ENCODE measurements at places on chromosomes 13 and 19.

DNA sequence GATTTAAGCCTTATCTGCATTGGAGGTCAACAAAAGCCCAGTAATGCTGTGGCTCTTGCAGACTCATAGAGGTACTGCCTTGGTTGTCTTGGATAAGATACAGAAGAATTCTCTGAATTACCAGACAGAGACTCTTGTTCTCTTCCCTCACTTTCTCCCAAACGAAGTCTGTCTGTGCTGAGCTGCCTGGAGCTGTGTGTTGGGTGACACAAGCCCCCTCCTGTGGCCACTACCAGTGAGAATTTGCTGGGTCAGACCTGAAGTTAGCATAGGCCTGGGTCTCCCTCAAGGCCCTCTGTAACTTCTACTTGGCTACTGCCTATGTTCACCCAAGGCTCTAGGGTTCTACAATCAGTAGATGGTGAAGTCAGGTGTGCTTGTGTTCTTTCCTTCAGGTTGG is 413.0 kb downstream of the PCDH20 start:
- DNase-seq, result no peak

GRCh38 chr19:31499281-31500196 is 150.3 kb upstream of the TSHZ3 start:
- no peak for DNase-seq

DNA sequence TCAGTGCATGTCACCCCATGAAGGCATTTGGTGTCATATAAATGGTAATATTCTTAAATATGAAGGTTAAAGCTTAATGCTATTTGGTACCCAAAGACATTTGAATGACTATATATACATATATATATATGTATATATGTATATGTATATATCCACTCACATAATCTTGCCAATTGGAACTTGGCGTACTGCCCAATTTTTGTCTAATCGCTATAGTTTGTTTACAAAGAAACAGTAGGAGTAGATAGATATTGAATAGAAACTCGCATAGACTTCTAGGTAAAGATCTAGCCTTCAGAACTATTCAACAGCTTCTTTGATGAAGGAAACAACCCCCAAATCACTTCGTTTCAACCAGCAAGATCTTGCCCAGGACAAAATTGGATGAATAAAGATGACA is 24.1 kb downstream of the KLF5 start:
- DNase-seq, result no peak

DNA sequence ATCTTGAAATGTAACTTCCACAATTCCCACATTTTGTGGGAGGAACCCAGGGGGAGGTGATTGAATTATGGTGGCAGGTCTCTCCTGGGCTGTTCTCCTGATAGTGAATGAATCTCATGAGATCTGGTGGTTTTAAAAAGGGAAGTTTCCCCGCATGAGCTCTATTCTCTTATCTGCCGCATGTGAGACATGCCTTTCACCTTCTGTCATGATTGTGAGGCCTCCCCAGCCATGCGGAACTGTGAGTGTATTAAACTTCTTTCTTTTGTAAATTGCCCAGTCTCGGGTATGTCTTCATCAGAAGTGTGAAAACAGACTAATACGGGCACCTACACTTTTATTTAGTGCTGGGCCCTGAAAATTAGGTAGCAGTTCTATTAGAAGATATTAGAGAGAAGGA is 45.8 kb downstream of the TNFSF13B start:
- no peak for DNase-seq

- no peak for DNase-seq
Observed at GRCh38 chr19:12841094-12841493, 2.8 kb downstream of the MAST1 start.

GRCh38 chr13:111343186-111343805 is 22.9 kb downstream of the TEX29 start:
- DNase-seq, result no peak

GRCh38 chr13:113963376-113963775 is 10.5 kb downstream of the C13orf46 start:
- DNase-seq, result no peak

DNA sequence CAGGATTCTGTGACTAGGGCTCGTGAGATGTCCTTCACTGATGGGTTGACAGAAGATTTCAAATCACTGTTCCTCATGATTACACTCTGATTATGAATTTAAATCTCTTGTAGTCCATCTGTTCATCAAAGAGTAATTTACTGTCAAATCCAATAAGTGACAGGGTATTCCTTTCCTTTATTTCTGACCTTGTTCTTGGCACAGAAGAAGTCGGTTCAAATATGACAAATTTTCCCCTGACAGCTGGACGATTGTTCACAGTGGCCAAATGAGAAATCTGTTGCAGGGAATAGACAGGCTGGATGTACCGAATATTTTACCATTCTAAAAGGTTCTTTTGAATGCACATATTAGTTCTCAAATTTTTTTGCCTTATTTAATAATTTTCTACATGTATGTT is 767.3 kb upstream of the GPC6 start:
- DNase-seq, result no peak

GRCh38 chr19:2487842-2488241 is 11.9 kb downstream of the GADD45B start:
- DNase-seq, result no peak

- DNase-seq, result no peak
Observed at GRCh38 chr19:23882493-23882892, 32.2 kb upstream of the ZNF726 start.

DNA sequence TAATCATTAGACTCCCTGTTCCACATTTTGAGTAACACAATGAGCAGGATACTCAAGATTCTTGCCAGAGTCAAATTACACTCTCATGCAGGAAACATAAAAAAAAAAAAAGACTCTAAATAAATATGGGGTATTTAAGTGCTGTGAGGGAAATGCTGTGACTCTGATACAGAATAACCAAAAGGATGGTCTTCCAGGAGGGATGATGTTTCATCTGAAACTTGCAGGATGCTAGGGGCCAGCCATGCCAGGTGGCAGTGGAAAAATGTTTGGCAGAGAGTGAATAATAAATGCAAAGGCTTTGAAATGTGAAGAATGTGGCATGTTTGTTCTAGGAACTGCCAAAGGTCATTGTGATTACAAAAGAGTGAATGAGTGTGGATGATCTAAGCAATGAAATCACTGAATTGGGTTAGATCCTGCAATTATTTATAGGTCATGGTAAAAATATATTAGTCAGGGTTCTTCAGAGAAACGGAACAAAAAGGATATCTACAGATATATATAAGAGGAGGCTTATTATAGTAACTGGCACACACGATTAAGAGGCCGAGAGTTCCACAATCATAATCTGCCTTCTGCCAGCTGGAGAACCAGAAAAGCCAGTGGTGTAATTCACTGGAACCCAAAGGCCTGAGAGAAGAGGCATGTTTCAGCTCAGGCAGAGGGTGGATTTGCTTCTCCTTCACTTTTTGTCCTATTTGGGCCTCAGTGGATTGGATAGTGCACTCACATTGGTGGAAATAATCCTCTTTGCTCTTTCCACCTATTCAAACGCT is 1832.8 kb upstream of the MIR17HG start:
- DNase-seq, result no peak

GRCh38 chr13:64186503-64187250 is 2771.0 kb upstream of the PCDH20 start:
- no peak for DNase-seq

DNA sequence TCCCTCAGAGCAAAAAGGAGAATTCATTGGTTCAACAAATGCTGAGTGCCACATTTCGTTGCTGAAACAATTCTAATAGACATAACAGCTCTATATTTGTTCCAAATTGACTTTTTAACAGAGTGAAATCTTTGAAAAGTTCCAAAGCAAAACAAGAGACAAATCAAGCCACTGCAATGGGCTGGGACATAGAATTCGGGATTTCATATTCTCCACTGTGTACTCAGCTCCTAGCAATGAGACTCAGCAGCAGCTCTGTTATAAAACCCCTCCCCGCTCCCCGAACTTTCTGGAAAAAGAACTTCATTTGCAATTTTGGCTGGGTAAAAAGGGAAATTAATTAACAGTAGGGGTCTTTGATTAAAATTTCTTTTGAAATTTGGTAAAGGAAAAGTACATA is 11.3 kb downstream of the RFX2 start:
- DNase-seq, result no peak

DNA sequence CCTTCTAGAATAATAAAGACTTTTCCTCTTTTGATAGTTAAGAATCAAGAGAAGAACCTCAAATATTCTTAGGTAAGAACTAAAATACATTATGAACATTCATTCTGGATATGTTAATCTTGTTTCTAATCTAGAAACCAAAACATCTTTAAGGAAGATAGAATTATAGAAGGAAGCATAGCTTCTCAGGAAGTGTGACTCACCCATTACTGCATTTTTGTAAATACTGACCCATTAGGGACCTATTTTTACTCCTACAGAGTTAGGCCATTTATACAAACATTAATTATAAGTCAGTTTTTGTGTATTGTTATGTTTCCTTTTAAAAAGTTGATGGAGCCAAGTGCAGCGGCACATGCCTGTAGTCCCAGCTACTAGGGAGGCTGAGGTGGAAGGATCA is 147.1 kb downstream of the NUFIP1 start:
- no peak for DNase-seq

DNA sequence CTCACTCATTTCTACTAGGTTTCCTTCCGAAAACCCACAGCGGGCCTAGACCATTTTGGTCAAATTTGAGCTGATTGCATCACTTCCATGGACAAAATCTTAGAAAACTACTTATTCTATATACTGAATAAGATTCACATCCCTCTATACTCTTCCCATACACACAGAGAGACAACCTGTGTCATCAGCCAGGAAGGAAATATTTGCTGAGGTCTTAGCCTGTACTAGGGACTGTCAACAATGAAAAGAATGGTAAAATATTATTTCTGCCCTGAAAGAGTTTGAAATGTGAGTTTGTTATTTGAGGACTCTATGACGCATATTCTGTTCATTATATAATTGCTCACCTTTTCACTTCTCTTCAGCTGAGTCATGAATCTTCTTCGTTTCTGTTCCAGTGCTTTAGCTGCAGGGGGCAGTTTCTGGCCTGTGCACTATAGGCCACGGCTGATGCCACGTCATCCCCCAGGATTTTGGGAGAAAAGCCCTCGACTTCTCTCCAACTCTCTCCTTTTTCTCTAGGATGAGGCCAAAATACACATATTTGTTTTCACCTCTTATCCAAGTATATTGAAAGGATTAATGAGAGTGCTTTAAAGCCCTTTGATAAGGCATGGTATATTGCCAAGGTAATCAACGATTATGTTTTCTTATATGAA is 47.7 kb downstream of the GSX1 start:
- no peak for DNase-seq

DNA sequence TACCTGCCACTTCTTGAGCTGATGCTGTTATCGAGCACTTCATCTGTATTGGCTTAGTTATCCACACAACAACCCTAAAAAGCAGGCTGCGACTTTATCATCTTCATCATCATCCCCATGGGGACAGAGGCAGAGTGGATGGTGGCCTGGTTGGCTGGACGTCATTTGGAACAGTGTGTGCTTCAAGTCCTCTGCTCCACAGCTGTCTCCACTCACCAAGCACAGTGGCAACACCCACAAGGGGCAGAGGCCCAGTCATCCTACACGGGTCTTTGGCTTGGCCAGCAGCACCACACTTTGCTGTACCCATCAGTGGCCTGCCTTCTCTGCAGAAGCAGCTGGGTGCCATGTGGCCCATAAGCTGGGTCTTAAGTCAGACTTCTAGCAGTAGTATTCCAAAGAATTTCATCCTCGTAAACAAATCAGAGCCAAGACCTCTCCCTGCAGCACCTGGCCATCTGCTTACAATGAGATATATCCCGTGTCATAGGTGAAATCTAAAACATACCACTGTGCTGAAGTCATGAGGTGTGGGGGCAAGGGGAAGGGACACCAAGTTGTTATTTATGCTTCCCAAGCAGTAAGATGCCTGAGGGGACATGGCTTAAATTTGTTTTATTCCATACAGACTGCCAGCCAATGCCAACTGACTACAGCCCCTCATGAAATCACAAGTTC is 47.9 kb upstream of the EPHX3 start:
- no peak for DNase-seq

DNA sequence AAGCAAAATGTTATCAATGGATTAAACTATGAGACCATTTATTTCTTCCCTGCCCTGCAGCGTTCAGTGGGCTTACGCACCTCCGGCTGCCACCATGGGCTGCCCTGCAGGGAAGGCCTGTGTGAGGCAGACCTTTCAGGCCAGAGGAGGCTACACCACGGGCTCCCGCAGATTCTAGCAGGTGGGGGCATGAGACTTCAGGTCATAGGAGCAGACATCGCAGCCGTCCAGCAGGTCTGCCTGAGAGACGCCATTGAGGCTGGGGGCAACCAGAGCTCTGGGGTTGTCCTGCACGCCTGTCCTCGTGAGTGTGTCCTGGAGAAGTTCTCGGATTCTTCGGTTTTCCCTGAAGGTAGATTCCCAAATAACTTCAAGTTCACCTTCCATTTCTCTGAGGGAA is 9.4 kb upstream of the SLC7A9 start:
- DNase-seq, result no peak

- no peak for DNase-seq
Observed at GRCh38 chr13:95509521-95510310, 42.8 kb upstream of the CLDN10 start.

- DNase-seq, result no peak
Observed at GRCh38 chr13:44293908-44294735, 79.5 kb upstream of the SERP2 start.

GRCh38 chr13:41956272-41956671 is 4.6 kb downstream of the VWA8 start:
- DNase-seq, result no peak

- no peak for DNase-seq
Observed at GRCh38 chr13:54165581-54166215, 1137.1 kb downstream of the OLFM4 start.

GRCh38 chr13:29464105-29464679 is 131.3 kb downstream of the SLC7A1 start:
- DNase-seq, result no peak

- DNase-seq, result no peak
Observed at GRCh38 chr19:876780-877314, 16.1 kb downstream of the MED16 start.

GRCh38 chr19:34128558-34129250 is 43.6 kb upstream of the LSM14A start:
- DNase-seq, result no peak

GRCh38 chr13:95627590-95627989 is 16.9 kb downstream of the DZIP1 start:
- no peak for DNase-seq

- DNase-seq, result no peak
Observed at GRCh38 chr19:7928741-7929701, 3.1 kb upstream of the CTXN1 start.

GRCh38 chr19:10815969-10816644 is 19.9 kb downstream of the TMED1 start:
- no peak for DNase-seq

DNA sequence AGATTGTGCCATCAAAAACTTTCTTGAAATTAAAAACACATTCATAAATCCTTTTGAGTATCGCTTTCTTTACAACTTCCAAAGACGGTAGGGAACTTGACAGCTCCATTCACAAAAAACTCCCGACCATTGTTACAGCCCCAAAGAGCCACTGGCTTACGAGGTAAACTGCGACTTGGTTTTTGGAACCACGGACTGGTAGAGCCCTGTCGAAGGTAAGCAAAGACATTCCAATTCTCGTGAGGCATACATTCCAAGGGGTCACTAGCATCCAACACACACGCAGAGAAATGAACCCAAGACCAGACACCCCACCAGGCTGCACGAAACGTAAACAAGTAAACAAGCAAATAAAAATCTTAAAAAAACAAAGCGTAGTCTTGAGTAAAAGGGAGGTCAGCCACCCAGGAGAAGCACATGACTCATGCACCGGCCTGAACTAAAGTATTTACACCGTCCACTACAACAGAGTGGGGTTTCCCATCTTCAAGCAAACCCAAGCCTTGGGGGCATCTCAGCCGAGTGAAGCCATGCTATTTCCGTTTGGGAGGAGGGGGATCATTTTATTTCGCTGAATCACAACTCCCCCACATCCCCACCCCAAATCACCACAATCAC is 1.4 kb downstream of the BRD4 start:
- peak; percentile 63 for DNase-seq
